ENCODE measurements at places on chromosomes 4 and X.

DNA sequence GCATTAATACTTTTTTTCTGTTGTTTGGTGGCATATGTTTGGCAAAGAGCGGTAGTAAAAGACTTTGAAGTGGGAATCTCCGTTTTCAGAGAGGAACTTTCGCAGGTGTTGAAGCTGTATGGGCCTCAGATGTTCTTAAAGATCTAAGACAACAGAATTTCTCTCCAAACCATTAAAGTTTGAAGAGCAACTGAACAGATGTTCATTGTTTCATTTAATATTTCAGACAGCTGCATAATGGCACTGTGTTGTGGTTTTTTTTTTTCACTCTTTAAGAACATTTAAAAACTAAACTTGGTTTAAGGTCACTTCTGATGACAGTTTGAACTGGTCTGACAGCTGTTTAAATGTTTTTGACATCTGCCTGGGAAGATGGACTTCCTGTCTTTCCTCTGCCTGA is 882.7 kb upstream of the PCDH10 start:
- DNase-seq = no peak

- no peak for DNase-seq
Observed at GRCh38 chr4:69546134-69546765, 50.5 kb upstream of the UGT2B4 start.

- DNase-seq = no peak
Observed at GRCh38 chr4:112167794-112168193, 22.5 kb downstream of the FAM241A start.

- no peak for DNase-seq
Observed at GRCh38 chrX:20056704-20057103, 60.0 kb downstream of the MAP7D2 start.

DNA sequence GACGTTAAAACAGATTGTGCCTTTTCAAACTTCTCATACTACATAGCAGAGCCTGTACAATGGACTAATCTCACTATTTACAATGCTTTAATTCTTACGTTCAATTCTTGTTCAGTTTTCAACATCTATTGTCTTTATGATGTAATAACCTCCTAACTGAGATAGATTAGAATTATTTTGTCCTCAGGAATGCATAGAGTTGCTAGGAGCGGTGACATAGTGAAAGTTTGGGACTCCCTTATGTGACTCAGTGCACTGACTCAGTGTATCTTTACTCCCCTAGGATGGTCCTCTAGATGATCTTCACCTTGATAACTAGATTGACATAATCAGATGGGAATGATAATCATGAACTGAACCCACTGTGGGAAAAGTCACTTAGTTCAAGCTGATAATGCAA is 151.5 kb downstream of the VEGFC start:
- no peak for DNase-seq

- DNase-seq = no peak
Observed at GRCh38 chr4:117889978-117890377, 144.3 kb upstream of the NDST3 start.

GRCh38 chr4:36128689-36129088 is 115.6 kb downstream of the ARAP2 start:
- no peak for DNase-seq

DNA sequence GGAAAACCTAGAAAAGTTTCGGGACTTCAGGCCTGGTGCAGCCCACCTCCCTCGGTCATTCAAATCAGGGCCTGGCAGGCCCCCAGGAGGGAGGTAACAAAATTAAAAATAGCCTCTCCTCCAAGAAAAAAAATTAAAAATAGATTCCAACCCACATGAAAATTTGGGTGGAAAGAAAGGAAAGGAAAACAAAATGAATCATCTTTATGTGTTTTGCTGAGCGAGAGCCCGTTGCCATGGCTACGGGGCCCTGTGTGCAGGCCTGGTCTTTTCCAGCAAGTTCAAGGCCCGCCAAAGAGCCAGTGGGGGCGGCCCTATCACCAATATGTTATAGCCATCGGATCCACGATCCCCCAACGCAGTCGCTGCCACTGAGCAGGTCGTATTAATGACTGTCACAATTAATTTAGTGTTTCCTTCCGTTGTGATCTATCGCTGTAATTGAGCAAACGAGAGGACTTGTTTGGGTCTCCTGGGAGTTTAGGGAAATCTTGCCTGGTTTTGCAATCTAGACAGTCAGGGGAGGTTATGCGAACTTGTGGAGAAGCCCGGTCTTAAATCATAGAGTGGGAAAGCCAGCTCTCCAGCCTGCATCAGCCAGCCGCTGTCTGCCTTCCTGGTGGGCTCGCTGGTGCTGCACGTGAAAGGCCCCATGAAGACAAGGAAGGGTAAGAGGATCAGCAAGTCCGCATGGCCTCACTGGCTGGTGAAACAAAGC is 452.4 kb downstream of the BCOR start:
- peak; percentile 7 for DNase-seq

DNA sequence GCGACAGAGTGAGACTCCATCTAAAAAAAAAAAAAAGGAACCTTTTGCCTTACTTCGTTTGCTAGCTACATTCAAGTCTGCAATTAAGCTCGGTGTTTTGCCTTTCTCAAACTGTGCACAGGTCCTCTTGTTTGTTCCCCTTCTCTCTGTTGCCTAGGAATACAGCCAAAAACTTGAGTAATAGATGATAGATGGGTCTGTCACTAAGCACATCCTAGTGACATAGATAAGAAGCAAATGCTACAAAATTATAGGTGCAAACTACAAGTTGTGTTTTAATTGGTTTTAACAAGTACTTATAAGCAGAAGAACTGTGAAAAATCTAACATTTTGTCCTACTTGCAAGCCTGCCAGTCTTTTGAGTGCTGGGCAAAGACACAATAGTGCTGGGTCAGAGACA is 95.2 kb downstream of the SNCA start:
- DNase-seq = no peak

DNA sequence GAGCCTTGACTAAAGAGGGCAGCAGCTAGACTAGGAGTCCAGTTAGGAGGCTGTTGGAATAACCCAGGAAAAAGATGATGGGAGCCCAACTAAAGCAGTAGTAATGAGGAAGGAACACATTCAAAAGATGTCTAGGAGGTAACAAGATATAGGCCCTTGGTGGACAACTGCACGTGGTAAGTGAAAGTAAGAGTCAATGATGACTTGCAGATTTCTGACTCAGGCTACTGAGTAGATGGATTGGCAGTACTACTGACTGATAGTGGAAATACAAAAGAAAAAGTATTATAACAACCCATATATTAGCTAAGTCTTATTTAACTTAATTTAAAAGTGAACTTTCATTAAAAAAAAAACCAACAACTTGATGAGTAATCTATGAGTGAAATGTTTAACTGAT is 74.0 kb downstream of the PAK3 start:
- no peak for DNase-seq

DNA sequence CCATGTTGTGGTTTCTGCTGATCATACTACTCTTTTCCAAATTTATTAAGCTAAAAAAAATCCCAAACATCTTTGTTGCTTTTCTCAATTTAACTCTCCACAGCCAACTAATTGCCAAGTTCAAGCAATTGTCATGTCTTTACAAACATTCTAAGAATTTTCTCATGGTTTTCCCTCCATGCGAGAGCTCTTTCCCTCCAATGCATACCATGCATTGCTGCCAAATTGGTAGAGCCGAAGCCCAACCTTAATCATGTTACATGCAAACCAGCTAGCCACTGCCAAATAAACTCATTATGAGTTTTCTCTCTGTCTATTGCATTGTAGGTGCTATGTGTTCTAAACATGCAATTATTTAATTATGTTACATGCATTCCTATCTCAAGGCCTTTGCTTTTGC is 123.9 kb downstream of the GC start:
- no peak for DNase-seq

- no peak for DNase-seq
Observed at GRCh38 chrX:109187473-109188168, 294.3 kb downstream of the GUCY2F start.

GRCh38 chr4:73662709-73663546 is 42.7 kb upstream of the RASSF6 start:
- no peak for DNase-seq

DNA sequence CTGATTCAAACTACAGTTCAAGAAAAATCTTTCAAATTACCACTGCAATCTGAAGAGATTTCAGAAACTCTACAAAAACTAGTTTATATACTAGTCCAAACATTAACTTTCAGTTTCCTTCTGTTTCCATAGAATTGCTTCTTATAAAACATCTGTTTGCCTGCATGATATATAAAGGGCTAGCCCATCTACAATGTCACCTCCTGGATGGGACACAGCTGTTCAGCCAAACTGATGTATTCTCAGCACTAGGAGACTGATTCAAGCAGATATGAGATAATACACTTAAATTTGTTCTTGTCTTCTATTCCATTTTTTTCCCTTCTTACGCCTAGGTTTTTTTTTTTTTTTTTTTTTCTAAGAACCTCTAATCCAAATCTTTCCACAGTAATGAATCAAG is 1569.7 kb upstream of the IGFBP7 start:
- DNase-seq = no peak

GRCh38 chr4:22824091-22824490 is 131.4 kb downstream of the GBA3 start:
- no peak for DNase-seq

- no peak for DNase-seq
Observed at GRCh38 chrX:129665916-129666644, 11.3 kb upstream of the APLN start.

DNA sequence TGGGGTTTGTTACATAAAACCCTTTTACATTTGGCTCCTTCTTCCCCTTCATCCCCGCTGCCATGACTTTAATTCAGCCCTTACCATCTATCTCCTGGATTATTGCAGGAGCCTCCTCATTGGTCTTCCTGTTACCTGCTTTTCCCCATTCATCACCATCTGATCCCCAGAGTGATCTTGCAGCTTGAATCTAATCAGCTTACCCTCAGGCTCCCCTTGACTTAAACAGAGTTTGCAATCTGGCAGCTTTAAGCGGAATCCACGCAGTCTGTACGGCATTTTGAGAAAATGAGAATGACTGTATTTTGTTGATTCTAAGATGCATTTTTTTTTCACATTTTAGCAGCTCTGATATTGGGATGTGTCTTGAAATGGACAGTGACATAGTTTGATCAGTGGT is 14.9 kb upstream of the PPEF1 start:
- no peak for DNase-seq

DNA sequence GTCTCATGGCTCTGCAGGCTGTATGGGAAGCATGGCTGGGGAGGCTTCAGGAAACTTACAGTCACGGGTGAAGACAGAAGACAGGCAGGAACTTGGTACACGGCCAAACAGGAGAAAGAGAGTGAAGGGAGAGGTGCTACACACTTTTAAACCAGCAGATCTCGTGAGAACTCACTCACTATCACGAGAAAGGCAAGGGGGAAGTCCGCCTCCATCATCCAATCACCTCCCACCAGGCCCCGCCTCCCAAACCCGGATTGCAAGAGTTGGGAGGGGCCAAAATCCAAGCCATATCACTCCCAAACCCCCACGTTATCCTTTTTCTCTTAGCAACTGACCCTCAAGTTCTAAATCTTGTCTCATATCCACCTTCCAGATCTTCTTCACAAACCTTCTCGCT is 1710.5 kb upstream of the TENM3 start:
- DNase-seq = no peak

- DNase-seq = no peak
Observed at GRCh38 chrX:148976571-148977400, 476.4 kb downstream of the AFF2 start.

GRCh38 chrX:10033375-10034007 is 66.3 kb downstream of the CLDN34 start:
- no peak for DNase-seq

DNA sequence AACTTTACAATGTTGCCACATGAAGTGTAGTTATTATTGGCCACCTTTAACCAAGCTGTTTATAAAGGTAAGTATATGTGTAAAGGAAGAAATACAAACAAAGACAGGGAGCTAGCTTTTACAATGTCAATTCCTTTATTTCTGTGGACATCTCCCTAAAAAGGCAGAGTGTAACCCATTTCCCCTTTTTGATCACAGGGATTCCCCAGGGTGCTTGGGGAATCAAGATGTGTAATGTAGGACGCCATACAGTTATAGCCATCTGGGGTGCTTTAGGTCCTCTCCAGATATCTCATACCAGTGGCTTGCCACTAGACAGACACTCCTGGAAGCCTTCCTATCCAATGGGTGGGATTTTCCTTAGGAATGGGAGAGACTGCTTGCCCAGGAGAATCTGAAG is 4.2 kb upstream of the CUL4B start:
- DNase-seq = no peak

GRCh38 chrX:68910731-68911428 is 82.1 kb downstream of the EFNB1 start:
- DNase-seq = no peak

- DNase-seq = no peak
Observed at GRCh38 chr4:76199664-76200211, 13.9 kb downstream of the SCARB2 start.

GRCh38 chrX:27575565-27575964 is 14.6 kb upstream of the DCAF8L2 start:
- no peak for DNase-seq

GRCh38 chr4:4361883-4362282 is 25.0 kb upstream of the NSG1 start:
- no peak for DNase-seq

GRCh38 chr4:57370691-57371090 is 260.5 kb upstream of the IGFBP7 start:
- no peak for DNase-seq

DNA sequence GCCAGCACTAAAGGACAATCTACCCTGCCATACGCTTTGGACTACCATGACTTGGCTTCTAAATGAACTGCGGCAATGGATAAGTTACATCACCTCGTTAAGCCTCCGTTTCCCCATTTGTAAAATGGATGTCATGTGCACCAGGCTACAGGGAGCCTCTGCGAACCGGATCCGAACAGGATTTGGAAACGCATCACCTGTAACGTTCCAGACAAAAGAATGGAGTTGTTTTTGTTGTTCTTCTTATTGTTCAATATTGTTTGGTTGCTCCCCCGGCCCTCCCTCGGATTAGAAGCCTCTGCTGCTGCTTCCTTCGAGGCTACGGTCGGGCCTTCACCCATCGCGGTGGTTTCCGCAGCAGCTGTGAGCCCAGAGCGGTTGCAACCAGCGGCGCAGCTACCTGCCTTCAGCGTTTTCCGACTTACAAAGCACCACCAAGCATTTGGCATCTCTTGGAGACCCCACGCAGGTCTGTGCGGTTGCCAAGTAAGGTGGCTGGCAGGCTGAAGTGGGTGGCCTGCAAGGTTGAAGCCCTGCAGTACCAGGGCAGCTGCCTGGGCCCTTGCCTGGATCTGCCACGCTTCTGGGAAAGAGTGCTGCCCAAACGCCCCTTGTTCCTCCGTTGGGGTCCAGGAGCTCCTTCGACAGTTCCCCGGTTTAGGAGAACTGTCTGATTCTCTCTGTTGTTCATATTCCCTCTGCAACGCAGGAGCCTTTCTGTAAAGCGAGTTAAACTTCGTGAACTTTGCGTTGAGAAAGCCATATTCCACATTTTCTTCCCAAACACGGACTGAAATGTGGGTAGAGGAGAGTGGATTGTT is 7.1 kb downstream of the NKX3-2 start:
- DNase-seq = no peak

All from activated CD4-positive, alpha-beta T cell treated with anti-CD3 and anti-CD28 coated beads, Interleukin-2, amount 50 U/mL, for 4 hours (primary cell).